Heart right ventricle (tissue), 16 donors: ENCODE measurements at places on chromosomes 11 and 22. TPM values are rescaled to one million over a fixed set of nuclear protein-coding genes. Genes with fewer than 3 reads are reported as not detected.

- H3K27me3 ChIP-seq = no peaks in the 10 kb centered on the region
- peak; percentile 17 for DNase-seq
- H3K27ac ChIP-seq = peak within 1 kb of the TSS; percentile 78
- no peaks in the 10 kb centered on the region for H3K4me1 ChIP-seq
- H3K36me3 ChIP-seq = no peaks in the 10 kb centered on the region
Observed at GRCh38 chr11:22666325-22666687, at the start of gene GAS2. Gene GAS2, plus strand, starts transcription at chr11:22666611. Its CDS starts 8,259 bp downstream, at chr11:22674870.

- H3K4me1 ChIP-seq = no peaks in the 10 kb centered on the region
- H3K27me3 ChIP-seq = peaks cover 20% of the 10 kb centered on the region
- no peak overlapping the region for H3K27ac ChIP-seq
- H3K36me3 ChIP-seq = no peaks in the 10 kb centered on the region
- no peak for DNase-seq
Observed at GRCh38 chr11:82814379-82814778, 80.7 kb upstream of the FAM181B start.

DNA sequence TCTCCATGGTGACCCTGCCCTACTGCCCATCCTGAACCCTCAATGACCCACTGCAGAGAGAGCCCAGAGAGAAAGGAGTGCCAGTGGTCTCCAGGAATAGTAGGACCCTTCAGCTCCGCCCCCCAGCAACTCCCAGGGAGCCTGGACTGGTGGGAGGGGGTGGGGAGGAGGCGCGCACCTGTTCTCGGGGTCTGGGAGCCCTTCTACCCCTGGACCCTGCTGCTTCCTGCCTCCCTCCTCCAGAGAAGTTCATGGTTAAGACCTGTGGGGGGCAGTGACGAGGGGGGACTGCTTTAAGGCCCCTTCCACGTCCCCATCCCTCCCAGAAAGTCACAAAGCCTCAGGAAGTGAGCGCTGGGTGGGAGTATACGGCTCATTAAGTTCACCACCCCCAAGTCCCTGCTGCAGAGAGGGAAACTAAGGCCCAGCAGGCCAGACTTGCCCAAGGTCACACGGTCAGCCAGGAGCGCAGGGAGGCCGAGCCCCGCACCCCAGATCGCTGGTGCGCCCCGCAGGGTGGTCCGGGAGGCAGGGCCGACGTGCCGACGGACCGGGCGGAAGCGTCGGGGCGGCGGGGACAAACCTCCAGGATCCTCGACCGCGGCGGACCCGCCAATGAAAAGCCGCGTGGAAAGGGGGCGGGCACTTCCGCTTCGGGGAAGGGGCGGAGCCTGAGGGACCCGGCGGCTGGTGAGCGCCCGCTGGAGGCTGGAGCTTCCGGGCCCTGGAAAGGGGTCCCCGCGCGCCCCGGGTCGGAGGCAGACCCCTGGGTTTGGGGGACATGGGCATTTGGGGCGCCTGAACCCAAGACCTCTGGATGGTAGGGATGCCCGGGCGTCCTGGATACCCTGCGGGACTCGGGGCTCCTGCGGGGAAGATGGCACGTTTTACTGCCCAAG, at the start of the genes NUDT22 and TRPT1:
Gene NUDT22, plus strand, starts transcription at position 667 of the 899 bp plus-strand sequence. CDS start 379 bp downstream, outside the sequence.
Gene TRPT1, minus strand, starts transcription at position 579 of the 899 bp plus-strand sequence. Its CDS starts 326 bp downstream, at position 253.
- peaks cover 13% of the 10 kb centered on the region for H3K36me3 ChIP-seq
- peak; percentile 93 for DNase-seq
- H3K4me3 ChIP-seq = peak within 1 kb of the TSS; percentile 71
- H3K4me1 ChIP-seq = peaks cover 58% of the 10 kb centered on the region
- H3K27ac ChIP-seq = peak within 1 kb of the TSS; percentile 94

GRCh38 chr11:57571606-57572005, 4.1 kb upstream of the UBE2L6 start:
- no peak overlapping the region for H3K27ac ChIP-seq
- H3K36me3 ChIP-seq = no peaks in the 10 kb centered on the region
- H3K4me3 ChIP-seq = no peak overlapping the region
- no peak for DNase-seq

GRCh38 chr11:124762105-124762623, at the start of gene ESAM:
Gene ESAM, minus strand, starts transcription at chr11:124762290. Its CDS starts 136 bp downstream, at chr11:124762154.
- H3K4me1 ChIP-seq = peaks cover 25% of the 10 kb centered on the region
- H3K36me3 ChIP-seq = peaks cover 15% of the 10 kb centered on the region
- peak within 1 kb of the TSS; percentile 94 for H3K4me3 ChIP-seq
- peaks cover 48% of the 10 kb centered on the region for H3K27me3 ChIP-seq
- H3K27ac ChIP-seq = peak within 1 kb of the TSS; percentile 99

- H3K27ac ChIP-seq = no peak overlapping the region
- no peak overlapping the region for H3K4me3 ChIP-seq
- no peak for DNase-seq
- H3K4me1 ChIP-seq = no peaks in the 10 kb centered on the region
- H3K27me3 ChIP-seq = no peaks in the 10 kb centered on the region
- no peaks in the 10 kb centered on the region for H3K36me3 ChIP-seq
Observed at GRCh38 chr22:28962042-28962554, 78.7 kb downstream of the ZNRF3 start.

DNA sequence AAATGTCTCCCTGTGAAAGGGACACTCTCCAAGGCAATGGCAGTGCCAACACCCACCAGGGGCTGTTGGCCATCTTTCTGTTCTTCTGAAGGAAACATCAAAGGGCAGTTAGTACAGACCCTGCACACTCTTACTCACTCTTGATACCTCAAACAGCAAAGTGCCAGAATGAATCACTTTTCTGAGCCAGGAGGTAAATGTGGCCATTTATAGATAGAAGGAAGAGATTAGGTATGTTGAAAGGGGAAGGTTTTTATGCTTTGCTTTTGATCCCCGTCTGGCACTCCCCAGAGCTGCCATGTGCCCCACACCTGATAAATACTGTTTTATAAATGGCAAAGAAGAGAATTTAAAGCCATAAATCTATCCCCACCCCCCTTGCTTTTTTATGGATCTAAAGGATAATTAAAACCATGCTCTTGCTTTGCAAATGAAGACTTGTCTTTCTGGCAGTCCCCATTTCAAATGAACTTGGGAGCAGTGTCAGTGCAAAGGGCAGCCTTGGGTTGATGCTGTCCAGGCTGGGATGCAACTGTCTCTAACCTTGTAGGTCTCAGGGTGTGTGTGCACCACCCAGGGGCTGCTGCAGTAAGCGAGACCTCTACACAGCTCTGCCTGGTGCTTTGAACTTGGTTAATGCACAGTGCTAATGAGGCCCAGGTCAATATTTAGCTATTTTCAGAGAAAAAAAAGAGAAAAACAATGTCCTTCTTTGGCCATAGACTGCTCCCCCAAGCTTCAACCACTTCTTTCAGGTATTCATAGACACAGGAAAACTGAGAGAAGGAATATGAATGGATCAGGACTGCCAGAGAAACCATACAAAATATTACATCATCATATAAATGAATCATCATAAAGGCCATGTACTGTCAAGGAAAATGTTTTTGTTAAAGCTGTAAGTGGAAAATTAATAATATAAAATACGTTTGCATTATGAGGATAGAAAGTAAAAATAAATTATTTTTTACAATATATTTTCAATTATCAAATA, 207.5 kb downstream of the ETS1 start:
- no peak overlapping the region for H3K4me3 ChIP-seq
- H3K27ac ChIP-seq = no peak overlapping the region
- peaks cover 9% of the 10 kb centered on the region for H3K4me1 ChIP-seq

GRCh38 chr11:113663567-113663966, 42.5 kb downstream of the TMPRSS5 start:
- no peak overlapping the region for H3K4me3 ChIP-seq
- no peaks in the 10 kb centered on the region for H3K4me1 ChIP-seq
- DNase-seq = no peak

- H3K4me3 ChIP-seq = no peak overlapping the region
- H3K27me3 ChIP-seq = no peaks in the 10 kb centered on the region
- H3K4me1 ChIP-seq = no peaks in the 10 kb centered on the region
- H3K27ac ChIP-seq = no peak overlapping the region
Observed at GRCh38 chr22:44407987-44408828, 89.8 kb downstream of the RTL6 start.

GRCh38 chr22:37330200-37331033, 48.1 kb downstream of the CYTH4 start:
- H3K27ac ChIP-seq = no peak overlapping the region
- no peaks in the 10 kb centered on the region for H3K36me3 ChIP-seq
- peaks cover 9% of the 10 kb centered on the region for H3K4me1 ChIP-seq
- H3K4me3 ChIP-seq = no peak overlapping the region

DNA sequence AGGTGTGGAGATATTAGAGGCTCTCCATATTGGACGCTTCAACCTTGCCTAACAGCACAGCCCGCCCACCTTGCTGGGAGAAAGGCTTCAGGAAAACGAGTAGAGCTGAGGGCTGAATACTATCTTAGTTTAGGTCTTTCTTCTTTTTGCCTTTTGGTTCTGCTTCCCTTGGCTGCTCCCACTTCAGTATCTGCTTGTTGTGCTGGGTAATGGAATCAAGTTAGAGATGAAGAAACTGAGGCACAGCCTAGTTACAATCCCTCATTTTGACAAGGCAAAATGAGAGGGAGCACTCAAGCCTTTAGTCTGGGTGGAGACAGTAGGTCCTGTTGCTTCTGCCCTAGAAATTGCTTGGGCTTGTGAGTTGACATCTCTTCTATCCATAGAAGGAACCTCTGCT, 41.3 kb upstream of the HSD17B12 start:
- H3K27me3 ChIP-seq = peaks cover 56% of the 10 kb centered on the region
- H3K4me1 ChIP-seq = no peaks in the 10 kb centered on the region
- no peak for DNase-seq
- H3K4me3 ChIP-seq = no peak overlapping the region
- no peak overlapping the region for H3K27ac ChIP-seq
- H3K36me3 ChIP-seq = no peaks in the 10 kb centered on the region

- H3K4me1 ChIP-seq = peaks cover 15% of the 10 kb centered on the region
- H3K27me3 ChIP-seq = no peaks in the 10 kb centered on the region
- DNase-seq = peak; percentile 41
- H3K36me3 ChIP-seq = no peaks in the 10 kb centered on the region
- no peak overlapping the region for H3K27ac ChIP-seq
Observed at GRCh38 chr11:4184163-4184916, 89.7 kb downstream of the RRM1 start.

- no peak for DNase-seq
- no peak overlapping the region for H3K4me3 ChIP-seq
- H3K4me1 ChIP-seq = peaks cover 9% of the 10 kb centered on the region
- no peaks in the 10 kb centered on the region for H3K27me3 ChIP-seq
- no peak overlapping the region for H3K27ac ChIP-seq
Observed at GRCh38 chr11:44171518-44171917, 76.0 kb downstream of the EXT2 start.

GRCh38 chr11:15969281-15969680, 387.1 kb downstream of the SOX6 start:
- peaks cover 10% of the 10 kb centered on the region for H3K4me1 ChIP-seq
- no peak overlapping the region for H3K4me3 ChIP-seq
- H3K36me3 ChIP-seq = no peaks in the 10 kb centered on the region
- no peaks in the 10 kb centered on the region for H3K27me3 ChIP-seq
- peak; percentile 81 for DNase-seq
- H3K27ac ChIP-seq = peak overlapping the region; percentile 78

DNA sequence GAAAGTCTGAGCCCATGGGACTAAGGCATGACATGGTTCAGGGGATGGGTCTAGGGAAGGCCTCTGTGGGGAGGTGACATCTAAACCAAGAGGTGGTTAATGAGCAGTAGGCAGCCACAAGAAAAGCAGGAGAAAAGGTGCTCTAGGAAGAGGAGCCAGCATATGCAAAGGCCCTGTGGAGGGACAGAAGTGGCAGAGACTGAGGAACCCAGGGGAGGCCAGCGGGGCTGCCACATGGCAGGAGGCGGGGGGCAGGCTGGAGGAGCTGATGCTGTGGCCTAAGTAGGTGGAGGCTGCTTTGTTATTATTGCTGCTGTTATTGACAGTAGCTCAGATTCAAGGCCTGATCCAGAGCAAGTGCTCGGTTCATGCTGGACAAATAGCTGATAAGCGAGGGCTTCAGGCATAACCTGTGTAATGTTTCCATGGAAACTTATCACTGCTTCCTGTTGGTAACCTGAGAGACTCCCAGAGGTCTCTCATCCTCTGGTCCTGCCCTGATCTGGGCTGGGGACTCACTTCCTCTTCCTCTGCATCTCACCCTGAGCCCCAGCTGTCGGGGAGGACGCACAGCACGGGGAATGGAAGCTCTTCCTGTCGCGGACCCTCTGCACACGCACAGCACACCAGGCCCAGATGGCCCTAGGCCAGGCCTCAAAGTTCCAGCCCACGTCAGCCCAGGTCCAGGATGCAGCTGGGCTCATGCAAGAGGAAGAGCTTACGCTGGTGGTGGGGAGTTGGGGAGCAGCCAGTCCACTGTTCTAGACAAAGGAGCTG, 75.2 kb upstream of the TP53I11 start:
- DNase-seq = peak; percentile 68
- peaks cover 50% of the 10 kb centered on the region for H3K4me1 ChIP-seq
- no peaks in the 10 kb centered on the region for H3K36me3 ChIP-seq
- H3K27ac ChIP-seq = peak overlapping the region; percentile 83
- no peaks in the 10 kb centered on the region for H3K27me3 ChIP-seq
- no peak overlapping the region for H3K4me3 ChIP-seq

- H3K36me3 ChIP-seq = no peaks in the 10 kb centered on the region
- H3K27me3 ChIP-seq = no peaks in the 10 kb centered on the region
- H3K27ac ChIP-seq = no peak within 1 kb of the TSS
- no peak within 1 kb of the TSS for H3K4me3 ChIP-seq
Observed at GRCh38 chr11:89177691-89178231, at the start of gene TYR. Gene TYR, plus strand, starts transcription at chr11:89177875. Its CDS starts 79 bp downstream, at chr11:89177954.

DNA sequence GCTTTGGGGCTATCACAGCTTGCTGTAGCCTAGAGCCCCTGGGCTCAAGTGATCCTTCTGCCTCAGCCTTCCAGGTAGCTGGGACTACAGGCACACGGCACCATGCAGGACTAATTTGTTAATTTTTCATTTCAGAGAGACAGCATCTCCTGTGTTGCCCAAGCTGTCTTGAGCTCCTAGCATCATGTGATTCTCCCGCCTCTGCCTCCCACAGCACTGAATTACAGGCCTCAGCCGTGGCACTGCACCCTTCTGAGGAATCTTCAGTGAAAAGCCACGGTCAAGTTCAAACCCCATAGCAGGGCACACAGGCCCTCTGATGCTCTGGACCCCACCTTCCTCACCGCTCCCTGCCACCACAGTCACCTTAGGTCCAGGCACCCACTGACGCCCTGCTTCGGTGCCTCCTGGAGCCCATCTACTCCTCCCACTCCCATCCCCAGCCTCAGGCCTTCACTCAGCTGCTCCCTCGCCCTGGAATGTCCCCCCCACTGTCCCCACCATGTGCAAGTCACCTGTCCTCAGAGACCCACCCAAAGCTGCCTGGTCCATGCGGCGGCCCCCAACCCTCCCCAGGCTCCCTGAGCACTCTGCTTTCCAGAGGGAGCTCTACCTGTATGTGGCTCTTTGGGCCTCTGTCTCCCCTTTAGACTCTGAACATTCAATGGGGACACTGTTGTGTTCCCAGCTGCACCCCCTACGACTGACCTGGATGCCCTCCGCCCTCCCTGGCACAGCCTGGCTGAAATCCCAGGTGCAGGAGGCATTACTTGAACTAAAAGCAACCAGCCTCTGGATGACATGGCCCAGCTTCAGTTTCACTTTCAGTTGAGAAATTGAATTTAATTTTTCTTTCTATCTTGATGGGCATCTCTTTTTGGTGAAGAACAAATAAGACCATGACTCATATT, 1.6 kb downstream of the APOL2 start:
- H3K27me3 ChIP-seq = no peaks in the 10 kb centered on the region
- H3K27ac ChIP-seq = peak overlapping the region; percentile 97

The CECR2 gene
- 7.7 TPM for total RNA-seq

The OR6M1 gene
- not detected for total RNA-seq

The ACR gene
- total RNA-seq = 1.1 TPM

The OR2AG2 gene
- total RNA-seq = not detected

The MRGPRE gene
- total RNA-seq = 0.91 TPM

The DNAJB7 gene
- not detected for total RNA-seq

The TMEM151A gene
- total RNA-seq = not detected

The TEX54 gene
- not detected for total RNA-seq

The KCNA4 gene
- 12.8 TPM for total RNA-seq

The IMMP1L gene
- total RNA-seq = 19.8 TPM
